GM12891 (cell line): ENCODE measurements at places on chromosomes 12 and 14.

- DNase-seq, result no peak
Observed at GRCh38 chr12:28780096-28780495, 369.0 kb upstream of the FAR2 start.

DNA sequence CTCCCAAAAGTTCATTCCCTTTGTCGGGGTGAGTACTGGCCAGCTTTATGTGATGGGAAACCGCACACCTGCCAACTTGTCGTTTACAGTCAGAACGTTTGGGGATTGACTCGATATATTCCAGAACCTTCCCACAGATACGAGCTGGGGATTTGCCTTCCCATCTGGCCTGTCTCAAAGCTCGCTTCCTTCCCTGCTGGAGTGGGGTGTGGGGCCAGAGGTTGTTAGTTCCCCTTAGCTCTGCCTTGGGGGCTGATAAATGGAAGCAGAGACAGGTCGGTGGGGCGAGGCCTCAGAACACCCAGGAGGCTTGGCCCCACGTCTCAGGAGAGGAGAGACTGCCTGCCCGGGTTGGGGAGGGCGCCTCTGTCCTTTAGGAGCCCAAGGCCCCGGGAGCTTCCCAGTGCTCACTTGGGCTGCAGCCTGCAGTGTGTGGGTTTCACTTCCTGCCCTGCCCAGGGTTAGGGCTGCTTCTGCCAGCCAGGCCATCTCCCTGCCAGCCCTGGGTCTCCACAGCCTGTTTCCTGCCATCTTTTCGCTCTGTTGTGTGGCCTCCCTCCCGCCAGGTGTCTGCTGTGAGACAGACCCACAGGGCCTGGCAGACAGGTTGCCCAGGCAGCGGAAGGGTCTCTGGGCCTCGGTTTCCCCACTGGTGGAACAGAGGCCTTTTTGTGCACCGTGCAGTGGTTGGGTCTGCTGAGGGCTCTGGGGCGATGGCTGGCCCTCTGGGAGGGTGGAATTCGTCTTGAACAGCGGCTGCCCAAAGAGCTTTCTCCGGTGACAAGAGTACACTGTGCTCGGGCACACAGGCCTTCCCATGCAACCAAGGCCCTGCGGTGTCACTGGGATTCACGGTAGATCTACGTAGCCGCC lies 8.1 kb upstream of the TEX22 start:
- DNase-seq, result no peak

- no peak for DNase-seq
Observed at GRCh38 chr14:35332517-35333263, 40.5 kb downstream of the PSMA6 start.

DNA sequence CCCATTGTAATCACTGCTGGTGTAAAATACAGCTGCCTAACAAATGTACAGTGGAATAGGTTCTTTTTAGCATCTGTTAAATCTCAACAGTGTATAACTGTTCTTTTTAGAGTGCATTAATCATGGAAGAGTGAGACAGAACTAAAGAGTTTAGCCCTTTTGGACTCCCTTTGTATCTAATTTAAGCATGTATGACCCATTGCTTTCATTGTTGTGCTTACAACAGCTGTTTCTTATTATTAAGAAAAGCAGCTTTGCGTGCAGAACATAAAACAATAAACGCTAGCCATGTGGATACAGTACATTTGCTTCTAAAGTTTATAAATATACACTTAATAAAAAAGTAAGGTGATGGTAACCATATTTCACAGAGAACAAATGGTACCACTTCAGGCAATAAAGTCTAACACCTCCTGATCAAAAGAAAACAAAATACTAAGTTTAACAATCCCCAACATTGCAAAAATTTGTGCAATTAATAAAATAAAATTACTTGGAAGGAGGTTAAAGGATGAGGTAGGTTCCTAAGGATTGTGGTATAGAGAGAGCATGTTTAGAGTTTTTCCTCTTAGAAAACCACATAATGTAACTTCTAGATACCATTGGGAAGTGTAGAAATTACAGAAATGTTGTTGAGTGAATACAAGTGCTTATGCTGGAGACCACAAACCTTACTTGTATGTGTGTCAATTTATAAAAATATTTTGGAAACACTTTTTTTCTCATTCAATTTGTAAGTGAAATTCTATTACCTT lies 448.7 kb downstream of the SLC6A15 start:
- no peak for DNase-seq

GRCh38 chr12:98674841-98675240 lies 29.8 kb downstream of the APAF1 start:
- DNase-seq, result no peak
